Esophagus squamous epithelium (tissue), 5 donors: ENCODE measurements at places on chromosomes 16 and 17.

GRCh38 chr17:55336426-55336825 is 71.7 kb downstream of the HLF start:
- no peak for DNase-seq

GRCh38 chr17:29359777-29360176 is 30.4 kb upstream of the TAOK1 start:
- no peak for DNase-seq

DNA sequence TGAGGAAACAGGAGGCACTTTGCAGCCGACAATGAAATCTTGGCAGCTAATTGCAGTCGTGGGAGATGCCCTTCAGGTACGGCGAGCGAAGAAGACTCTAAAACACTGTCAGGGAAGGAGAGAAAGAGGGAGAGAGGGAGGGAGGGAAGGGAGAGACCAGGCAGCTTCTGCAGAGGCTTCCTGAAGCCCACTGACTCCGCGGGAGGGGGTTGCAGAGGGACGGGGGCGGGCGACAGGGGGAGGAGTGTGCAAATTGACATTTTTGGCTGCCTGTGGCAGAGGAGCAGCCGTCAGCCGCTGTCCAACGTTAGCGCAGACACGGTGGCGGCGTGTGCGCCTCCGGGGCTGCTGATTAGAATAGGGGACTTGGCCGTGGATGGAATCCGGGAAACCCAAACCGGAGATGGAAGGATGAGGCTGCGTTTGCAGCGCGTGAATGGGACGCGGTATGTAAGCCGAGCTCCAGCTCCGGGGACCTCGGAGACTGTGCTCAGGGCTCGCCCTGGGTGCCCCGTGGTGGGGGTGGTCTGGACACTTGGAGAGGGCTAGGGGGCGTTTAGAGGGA is 849.1 kb upstream of the RBFOX1 start:
- no peak for DNase-seq

DNA sequence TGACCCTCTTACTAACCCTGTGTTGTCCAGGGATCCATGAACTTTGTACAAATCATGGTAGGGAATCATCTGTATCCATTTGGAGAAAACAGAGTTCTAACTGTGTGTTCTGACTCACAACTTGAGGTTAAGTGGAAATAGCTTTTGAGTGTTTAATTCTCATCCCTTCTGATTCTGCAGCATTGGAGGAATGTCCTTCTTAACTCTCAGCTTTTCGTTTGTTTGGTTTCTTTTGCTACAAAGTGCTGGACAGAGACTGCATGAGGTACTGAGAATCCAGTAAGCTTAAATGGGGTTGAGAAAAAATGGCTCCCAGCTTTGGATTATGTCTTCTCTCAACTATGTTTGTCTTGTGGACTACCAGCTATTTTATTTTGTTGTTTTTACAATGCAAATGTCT is 352.1 kb upstream of the KIF2B start:
- DNase-seq, result no peak

- no peak for DNase-seq
Measured at GRCh38 chr17:22123536-22124281, 431.4 kb downstream of the KCNJ18 start.

GRCh38 chr17:58411408-58411894 is 5.9 kb downstream of the RNF43 start:
- no peak for DNase-seq

DNA sequence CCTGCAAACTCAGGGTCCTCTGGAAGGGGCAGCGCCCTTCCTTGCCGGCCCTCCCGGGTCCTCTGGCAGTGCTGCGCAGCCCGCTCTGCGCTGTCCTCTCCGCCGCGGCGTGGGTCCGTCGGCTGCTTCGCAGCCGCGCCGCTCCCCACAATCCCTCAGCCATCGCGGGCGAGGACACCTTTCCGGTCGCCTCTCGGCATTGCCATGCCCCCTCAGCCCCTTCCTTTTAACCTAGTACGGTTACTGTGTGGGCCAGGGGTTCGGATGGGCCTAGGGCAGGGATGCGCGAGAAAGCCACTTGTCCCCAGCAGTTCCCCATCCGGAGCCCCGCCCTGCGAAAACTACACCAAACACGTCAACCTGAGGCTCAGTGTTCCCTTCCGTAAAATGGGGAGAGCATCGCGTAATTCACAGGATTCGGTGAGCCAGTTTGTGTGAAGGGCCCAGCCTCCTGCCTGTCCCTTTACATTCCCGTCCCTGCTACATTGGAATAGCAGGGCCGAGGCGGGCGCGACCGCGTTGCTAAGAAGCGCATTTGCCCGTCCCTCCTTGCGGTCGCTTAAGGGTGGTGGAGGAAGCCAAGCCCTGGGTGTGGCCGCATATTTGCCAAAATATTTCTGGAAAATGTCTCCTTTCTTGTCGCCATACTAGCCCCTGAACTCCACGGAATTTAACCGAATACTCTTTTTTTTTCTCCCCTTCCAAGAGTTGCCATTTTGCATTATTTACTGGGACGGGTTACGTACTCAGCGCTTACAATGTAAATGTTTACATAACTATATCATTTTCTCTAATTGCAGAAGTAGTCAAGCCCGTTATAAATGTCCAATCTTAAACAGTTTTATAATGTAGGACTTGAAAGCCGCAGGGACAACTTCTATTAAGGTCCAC is 13.2 kb downstream of the COPZ2 start:
- DNase-seq, result no peak

GRCh38 chr16:19525385-19525723 is 1.6 kb downstream of the CCP110 start:
- no peak for DNase-seq

DNA sequence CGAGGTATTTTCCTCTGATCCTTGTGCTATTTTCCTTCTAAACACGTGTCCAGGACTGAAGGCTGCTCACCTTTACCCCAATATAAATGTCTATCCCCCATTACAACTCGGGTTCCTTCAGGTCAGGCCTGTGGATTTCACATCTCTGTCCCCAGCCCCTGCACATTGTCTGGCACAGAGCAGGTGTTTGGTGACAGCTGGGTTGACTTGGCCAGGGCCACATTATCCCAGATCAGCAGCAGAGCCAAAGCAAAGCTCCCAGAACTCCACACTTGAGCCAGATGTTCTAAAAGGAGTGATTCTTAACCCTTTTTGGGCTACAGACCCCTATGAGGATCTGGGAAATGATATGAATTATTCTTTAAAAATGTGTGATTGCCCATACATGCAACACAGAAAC is 18.0 kb upstream of the SPATA32 start:
- no peak for DNase-seq

- no peak for DNase-seq
Measured at GRCh38 chr16:73735954-73736353, 560.7 kb upstream of the PSMD7 start.

DNA sequence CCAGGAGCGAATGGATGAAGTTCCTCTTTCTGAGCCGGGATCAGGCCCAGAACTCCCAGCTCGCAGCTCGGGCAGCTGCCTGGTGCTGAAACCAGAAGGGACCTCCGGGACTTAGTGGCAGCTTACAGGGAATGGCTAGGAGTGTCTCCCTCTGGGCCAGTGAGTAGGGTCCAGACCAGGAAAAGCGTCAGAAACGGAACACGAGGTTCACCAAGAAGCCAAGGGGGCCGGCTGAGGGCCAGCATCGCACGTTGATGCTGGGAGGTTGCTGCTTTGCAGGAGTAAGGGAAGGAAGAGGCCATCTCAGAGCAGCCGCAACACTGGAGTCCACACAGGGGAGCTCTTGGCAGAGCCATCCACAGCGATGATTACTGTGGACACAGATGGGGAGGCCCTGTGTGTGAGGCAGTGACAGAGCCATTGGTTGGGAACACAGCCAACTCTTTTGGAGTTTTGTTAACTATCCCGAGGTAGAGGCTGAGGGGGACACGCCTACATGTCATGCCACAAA is 74.0 kb upstream of the CREBBP start:
- DNase-seq, result no peak

DNA sequence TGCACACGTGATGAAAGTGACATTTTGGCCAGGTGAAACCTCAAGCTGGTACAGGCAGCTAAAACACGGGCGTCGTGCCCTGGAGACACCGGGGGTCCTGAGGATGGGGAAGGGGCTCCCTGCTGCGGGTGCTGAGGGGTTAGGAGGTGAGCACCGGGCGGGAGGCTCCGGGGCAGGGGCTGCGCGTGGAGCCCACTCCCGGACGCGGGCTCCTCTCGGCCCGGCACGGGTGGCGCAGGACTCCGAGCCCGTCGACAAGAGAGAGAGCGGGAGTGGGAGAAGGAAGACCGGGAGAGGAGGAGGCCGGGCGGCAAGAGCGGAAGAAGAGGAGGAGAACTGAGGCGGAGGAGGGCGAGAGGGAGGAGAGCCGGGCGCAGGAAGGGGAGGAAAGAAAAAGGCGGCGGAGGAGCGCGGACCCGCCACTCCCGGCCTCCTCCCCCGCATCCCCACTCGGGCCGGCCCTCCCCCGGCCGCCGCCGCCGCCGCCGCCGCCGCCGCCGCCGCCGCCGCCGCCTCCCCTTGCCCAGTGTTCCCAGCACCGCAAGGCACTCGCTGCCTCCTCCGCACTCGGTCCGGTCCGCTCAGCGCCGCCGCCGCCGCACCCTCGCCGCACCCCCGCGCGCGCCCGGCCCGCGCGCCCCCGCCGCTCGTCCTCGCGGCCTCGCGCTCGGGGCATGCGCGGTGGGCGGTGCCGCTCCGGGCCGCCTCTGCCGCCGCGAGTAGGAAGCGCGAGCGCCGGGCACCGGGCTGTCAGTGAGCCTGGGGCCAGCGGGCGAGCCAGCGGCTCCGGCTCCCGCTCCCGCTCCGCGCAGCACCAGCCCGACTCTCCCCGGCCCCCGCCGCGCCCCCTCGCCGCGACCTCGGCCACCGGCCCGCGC is at the start of gene PRKCA:
TSS of gene PRKCA (plus strand) at position 750 of the 878 bp plus-strand sequence.
- DNase-seq, result no peak

- no peak for DNase-seq
Measured at GRCh38 chr17:50829332-50829731, 6.1 kb upstream of the WFIKKN2 start.

- DNase-seq, result no peak
Measured at GRCh38 chr16:27364493-27365141, 37.4 kb upstream of the IL21R start.

GRCh38 chr17:65785109-65785508 is 223.7 kb upstream of the AXIN2 start:
- DNase-seq, result no peak

DNA sequence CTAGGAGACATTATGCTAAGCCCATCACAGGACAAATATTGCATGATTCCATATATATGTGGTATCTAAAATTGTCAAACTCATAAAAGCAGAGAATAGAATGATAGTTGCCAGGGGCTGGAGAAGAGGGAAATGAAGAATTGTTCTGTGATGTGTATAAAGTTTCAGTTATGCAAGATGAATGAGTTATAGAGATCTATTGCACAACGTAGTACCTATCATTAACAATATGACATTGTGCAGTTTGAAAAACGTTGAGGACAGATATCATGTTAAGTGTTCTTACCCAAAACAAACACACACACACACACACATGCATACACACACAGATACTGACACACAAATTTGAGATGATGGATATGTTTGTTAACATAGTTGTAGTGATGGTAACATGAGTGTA is 871.6 kb upstream of the GOT2 start:
- no peak for DNase-seq

DNA sequence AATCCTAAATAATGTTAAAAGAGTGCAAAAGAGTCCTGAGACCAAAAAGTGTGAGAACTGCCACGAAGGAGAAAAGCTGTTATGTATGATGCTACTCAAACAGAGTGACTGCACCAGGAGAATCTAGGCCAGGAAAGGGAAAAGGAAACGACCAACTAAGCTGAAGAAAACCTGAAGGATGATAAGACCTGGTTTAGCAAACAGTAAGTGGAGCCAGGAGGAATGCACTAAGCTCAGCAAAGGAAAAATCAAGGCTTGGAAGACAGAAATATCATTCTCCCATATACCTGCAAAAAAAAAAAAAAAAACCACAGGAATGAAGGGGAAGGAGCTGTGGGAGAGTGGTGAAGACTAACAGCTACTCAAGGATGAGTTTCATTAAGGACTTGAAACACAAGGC is 21.1 kb downstream of the CMC2 start:
- no peak for DNase-seq

DNA sequence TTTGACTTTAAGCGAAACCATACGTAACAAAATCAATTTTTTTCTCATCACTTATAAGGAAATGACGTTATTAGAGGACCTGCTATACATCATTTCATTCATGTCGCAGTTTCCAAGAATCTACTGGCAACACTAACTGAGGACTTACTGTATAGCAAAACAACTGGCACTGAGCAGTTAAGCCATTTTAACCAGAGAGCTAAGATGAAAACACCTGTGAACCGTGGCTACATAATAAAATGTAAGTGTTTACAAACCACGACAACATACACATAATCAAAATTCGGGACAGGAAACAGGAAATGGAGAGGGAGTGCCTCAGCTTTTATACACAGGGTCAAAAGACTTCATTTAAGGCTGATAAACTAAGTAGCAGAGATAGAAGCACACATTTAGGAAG is 29.5 kb downstream of the METTL16 start:
- no peak for DNase-seq

DNA sequence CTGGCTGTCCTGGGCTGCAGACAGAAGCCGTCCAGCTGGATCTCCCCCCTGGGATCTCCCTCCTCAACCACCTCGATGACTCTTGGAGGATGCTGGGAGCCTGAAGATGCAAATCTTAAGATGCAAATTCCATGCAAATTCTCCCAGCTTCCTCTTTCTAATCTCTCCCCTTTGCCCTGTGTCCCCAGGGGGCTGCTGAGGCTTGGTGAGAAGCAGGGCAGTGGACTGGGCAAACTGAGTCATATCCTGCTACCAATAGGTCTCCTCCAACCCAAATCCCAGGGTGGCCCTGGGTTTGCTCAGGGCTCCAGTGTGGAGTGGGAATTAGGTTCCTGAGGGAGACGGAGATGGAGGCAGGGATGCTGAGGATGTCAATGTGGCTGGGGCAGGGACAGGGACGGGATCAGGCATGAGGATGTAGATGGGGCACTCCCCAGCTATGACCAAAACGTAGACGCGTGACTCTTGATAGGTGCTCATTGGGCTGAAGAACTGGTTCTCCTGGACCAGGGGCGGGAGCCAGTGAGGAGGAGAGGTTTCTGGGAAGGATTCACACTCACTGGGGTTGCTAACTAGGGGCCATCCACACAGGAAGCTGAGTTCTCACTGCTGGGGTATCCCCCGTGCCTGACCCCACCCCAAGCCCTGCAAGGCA is 3.6 kb upstream of the ALOX12B start:
- DNase-seq, result no peak

GRCh38 chr16:14101415-14101814 is 30.3 kb downstream of the MRTFB start:
- DNase-seq, result no peak

DNA sequence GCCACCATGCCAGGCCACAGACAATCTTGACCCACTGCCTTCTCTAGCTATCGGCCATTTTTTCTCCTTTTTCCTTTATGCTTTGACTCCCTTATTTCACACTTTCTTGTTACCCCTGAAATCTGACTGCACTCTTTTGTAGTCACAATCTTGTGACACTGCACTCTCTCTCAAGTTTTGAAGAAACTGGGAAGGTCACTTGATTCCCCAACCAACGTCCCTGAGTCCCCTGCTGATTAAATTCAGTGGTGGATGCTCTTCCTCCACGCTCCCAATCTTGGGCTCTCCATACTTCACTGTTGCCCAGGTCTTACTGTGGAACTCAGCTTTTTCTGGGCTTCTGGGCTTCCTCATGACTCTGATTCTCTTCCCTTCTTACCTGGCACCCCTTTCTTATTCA is 33.9 kb downstream of the PECAM1 start:
- DNase-seq, result no peak
